T follicular helper cell (primary cell): ENCODE measurements at places on chromosomes 16 and 17.
A peak's percentile ranks its signal among the peaks of the same experiment; 100 is the strongest.

- DNase-seq = no peak
These were observed 1.5 kb downstream of the MXRA7 start for GRCh38 chr17:76709077-76709950.

GRCh38 chr16:69073181-69073702, 32.2 kb upstream of the HAS3 start:
- no peak for DNase-seq

DNA sequence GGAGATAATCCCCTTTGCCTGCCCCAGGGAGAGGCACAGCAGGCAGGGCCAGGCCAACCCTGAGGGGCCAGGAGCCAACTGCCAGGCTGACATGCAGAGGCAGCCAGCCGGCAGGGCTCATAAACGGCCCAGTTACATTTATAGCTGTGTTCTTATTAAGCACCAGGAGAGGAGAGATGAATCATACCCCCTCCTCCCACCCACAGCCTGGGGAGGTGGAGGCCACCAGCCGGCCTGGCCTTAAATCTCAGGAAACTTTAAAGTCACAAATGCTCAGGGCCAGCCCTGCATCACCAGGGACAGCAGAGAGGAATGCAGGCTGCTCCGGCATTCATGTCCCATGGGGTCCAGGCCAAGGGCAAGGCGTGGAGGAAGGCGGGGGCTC, 177.2 kb downstream of the TMEM132E start:
- no peak for DNase-seq

- no peak for DNase-seq
These were observed 1.2 kb downstream of the GNA13 start for GRCh38 chr17:65055280-65055707.

DNA sequence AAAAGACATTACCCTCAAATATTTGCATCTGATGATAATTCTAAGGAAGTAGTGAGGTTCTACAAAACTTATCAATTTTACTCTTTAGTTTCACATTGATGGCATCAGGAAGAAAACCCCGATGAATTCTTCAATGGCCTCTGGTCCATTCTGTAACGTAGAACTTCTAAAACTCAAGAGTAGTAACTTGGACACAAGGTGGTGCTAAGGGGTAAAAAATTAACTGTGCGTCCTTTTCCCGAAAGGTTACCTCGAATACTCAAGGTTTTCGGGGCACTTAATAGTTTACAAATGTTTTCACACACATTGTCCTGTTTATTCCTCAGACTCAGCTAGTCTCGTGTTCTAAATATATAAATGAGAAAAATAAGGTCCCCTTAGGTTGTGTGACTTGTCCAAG, 517.3 kb upstream of the ZFHX3 start:
- no peak for DNase-seq

- no peak for DNase-seq
These were observed 135.7 kb upstream of the C16orf82 start for GRCh38 chr16:26930786-26931581.

DNA sequence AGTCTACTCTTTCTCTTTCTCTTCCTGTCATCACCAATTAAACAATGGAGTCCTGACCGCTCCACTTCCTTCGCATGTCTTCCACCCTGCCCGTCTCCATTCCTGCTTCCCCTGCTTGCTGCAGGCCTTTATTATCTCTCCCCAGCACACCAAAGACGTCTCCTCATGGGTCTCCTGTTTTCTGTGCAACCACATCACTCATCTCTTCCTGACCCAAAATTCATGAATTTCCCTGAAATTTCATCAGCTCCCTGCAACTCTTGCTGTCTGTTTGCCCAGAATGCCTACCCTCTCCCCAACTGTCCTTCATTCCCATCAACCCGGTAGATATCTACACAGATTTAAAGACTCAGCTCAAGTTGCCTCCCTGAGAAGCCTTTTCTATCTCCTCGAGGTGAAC, 76.7 kb upstream of the ALOX12 start:
- no peak for DNase-seq

GRCh38 chr17:67132366-67132765, 88.0 kb downstream of the CACNG1 start:
- DNase-seq = no peak

DNA sequence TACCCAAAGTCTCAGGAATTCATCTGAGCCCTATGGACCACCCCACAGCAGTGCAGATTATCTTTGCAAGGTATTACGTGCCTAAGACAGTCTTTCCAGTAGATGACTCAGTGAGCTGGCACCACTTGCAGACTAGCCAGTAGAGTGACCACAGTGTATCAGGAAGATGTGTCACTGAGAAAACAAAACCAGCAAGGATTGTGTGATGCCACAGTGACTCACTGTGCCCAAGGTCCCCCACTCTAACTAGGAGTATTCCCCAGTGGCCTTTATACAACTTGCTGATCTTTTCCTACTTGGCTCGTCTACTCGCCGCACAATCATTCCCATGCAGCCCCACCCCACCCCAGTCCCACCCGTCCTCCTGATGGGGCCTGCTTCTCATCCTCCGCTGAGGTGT, 26.8 kb upstream of the PRKCA start:
- DNase-seq = no peak

GRCh38 chr16:57186872-57187854, 1.0 kb downstream of the RSPRY1 start:
- DNase-seq = peak; percentile 0

DNA sequence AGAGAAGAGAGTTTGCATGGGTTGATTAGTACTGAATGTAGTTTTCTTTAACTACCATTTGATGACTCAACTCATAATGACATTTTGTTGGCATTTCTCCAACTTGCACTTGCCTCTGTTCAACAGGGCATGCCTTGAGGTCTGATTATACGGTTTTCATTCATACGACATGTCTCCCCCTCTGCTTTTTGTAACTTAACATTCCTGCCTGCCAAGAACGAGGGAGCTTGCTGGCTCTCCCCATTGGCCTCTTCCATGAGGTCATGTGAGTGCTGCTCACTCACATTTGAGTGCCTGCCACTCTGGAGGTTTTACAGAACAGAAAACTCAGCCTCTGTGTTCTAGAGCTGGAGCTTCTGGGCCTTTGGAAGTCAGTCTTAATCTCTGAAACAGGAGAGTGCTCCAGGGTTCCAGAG, 19.7 kb downstream of the MAP2K6 start:
- no peak for DNase-seq

DNA sequence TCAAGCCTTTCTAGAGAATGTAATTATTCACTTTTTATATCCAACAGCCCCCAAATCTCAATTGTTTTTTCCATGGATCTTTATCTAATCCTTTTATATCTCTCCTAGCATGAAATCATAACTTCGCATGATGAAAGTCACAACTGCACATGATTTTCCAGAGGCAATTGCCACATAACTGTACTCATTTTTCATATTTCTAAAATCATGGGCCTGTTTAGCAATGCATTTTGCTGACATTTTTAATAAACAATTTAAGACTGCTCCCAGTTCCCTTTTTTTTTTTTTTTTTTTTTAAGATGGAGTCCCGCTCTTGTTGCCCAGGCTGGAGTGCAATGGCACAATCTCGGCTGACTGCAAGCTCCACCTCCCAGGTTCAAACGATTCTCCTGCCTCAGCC, 83.5 kb downstream of the VMP1 start:
- DNase-seq = no peak

- no peak for DNase-seq
These were observed 32.5 kb downstream of the PHKB start for GRCh38 chr16:47493381-47494337.

- DNase-seq = no peak
These were observed 25.8 kb downstream of the ABR start for GRCh38 chr17:1153795-1154546.

DNA sequence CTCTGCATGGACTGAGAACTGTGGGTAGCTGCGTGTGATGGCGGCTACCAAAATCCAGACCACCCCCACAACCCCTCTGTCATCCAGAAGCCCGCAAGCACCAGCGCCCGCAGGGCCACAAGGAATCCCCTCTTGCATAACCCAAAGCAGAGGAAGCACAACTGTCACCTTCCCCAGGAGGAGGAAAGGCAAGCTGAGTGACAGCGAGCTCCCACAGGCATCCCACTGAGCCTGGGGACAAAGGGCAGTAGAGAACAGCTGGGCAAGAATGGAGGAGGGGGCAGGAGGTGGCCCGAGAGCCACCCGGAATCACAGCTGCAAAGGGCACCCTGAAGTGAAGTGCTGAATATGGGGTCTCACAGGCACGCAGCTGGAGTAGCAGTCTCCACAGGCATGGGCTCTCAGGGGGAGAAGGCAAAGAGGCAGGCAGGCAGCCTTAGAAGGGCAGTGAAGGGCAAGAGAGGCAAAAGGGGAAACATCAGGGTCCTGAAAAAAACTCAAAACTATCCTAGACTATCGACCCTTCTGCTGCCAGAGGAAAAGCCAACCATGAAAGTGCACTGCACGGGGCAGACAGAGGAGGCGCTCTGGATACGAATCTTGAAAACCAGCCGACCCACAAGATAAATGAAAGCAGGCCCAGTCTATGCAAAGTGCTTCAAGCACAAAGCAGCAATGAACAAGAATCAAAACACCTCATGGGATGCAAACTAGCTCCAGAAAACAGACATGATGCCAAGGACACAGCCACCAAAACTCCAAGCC, 17.1 kb downstream of the USP36 start:
- no peak for DNase-seq

DNA sequence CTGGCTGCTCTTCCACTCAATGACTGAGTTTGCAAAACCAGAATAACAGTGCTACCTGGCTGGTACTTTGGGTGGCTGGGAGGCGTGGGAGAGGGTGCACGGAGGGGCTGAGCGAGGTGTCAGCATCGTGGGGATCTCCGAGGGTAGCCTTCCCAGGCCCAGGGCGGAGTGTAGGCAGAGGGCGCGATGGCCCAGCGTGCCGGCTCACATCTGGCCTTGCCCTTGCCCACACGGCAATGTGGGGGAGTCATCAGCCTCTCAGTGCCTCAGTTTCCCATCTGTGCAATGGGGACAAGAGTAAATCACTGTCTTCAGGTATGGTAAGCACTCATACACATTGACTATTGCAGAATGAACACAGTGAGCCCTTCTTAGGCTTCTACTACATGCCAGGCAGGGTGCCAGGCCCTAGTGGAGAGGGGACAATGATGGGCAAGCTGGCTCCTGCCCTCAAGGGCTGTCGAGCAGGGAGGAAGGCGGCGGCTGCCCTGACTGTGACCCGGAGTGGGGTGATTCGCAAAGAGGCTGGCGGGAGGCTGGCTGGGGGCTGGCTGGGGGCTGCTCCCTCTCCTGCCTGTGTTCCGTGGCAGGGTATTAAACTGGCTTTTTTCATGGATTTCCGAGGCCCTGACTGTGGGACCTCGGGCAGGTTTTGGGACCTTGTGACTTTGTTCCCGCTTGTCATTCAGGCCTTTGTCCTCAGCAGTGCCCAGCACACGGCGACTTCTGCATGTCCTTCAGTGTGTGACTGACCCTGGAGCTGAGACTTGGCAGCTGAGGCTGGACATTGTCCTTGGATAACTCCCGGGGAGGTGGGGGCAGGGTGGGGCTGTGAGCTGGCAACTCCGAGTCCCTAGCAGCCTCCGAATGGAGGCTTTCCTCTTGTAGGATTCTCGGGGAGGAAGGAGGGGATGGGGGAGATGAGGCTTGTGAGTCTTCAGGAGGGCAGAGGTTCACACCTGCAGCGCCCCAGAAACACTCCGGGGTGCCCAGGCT, 243.1 kb downstream of the SEC14L1 start:
- DNase-seq = no peak

GRCh38 chr16:50861970-50862411, 120.1 kb downstream of the CYLD start:
- DNase-seq = no peak

DNA sequence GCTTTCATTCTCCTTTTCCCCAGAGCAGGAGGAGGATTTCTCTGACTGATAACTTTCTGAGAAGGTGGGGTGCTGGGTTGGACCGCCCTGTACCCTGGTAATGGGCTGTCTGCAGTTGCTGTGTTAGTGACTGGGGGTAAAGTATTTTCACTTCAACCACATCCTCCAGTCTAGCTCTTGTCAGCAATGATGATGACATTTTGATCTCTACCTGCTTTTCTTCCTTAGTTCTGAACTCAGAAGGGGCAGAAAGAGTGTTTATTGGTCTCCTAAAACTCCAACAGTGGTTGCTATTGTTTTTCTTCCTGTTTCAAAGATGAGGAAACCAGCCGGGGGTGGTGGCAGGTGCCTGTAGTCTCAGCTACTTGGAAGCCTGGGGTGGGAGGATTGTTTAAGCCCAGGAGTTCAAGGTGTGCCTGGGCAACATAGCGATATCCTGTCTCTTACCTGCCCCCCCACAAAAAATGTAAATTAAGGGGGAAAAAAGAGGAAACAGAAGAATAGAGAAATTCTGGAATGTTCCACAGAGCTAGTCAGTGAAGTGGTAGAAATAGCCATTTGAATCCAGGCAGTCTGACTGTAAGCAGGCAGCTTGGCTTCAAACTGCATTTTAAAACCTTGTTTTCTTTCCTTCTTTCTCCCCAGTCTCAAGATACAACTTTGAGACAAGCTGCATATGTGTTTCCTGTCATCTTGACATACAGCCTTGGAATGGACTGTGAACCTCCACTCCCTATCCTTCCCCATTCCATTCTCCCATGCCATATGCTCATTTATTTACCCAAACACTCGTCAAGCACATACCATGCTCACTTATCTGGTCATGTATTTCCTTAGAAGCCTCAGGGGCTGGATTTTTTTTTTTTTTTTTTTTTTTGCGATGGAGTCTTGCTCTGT, 3.3 kb upstream of the N4BP1 start:
- peak; percentile 62 for DNase-seq

DNA sequence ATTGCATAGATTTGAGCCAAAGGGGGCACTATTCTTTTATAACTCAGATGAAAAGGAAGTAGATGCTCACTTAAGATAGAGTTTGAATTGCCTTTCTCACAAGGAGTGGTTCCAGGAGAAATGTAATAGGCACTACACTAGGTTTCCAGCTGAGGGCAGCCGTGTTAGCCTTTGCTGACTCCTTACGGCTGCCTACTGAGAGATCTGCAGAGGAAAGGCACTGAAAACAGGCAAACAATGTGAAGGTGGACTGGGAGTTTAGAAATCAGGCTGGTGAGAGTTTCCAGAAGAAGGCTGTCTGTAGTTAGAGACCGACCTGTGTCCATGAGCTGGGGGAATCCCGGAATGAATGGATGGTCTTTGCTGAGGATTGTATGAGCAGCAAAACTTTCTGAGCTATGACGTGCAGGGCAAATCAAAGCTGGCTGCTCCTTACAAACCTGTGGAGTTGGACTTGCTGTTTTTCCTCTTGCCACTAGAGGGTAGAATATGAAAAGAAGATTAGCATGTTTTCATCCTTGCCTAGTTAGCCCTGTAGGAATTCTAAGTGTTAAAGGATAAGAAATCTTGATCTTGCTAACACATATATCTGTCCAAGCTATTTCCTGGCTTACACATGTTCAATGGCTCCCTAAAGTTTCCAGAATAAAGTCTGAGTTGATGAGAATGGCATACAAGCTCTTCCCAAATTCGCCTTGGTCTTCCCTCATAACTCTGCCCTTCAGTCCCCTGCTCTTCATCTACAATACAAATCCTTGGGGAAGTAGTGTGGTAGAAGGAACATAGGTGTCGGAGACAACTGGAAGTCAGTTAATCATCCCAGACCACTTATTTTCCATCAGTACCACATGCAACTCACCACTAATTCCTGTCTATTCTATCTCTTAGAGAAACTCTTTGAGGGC, 20.1 kb upstream of the TAOK1 start:
- DNase-seq = peak; percentile 25

- DNase-seq = no peak
These were observed 16.9 kb downstream of the GRIN2C start for GRCh38 chr17:74842599-74843351.
